ENCODE measurements at places on chromosomes 12 and 14.

DNA sequence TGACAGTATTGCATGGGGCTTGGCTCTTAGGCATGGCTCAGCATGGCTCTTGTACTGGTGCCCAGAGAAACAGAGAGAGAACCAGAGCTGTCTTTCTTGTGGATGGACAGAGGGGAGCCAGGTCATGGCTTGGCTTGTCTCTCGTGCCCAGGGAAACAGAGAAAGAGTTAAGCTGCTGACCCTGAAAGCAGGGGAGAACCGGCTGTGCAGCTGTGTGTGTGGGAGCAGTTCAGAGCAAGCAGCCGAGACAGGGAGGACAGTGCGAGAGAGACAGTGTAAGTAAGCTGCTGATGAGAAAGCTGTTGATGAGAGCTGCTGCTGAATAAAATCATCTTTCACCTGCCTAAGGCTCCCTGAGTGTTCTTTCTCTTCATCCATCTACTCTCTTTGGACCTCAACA is 61.3 kb upstream of the DDHD1 start:
- DNase-seq: no peak

- DNase-seq: no peak
Observed at GRCh38 chr14:99519931-99520421, 38.8 kb downstream of the CCNK start.

GRCh38 chr12:27966870-27967269 is 5.7 kb downstream of the PTHLH start:
- DNase-seq: no peak

GRCh38 chr12:119274636-119275065 is 59.9 kb upstream of the CCDC60 start:
- DNase-seq: no peak

DNA sequence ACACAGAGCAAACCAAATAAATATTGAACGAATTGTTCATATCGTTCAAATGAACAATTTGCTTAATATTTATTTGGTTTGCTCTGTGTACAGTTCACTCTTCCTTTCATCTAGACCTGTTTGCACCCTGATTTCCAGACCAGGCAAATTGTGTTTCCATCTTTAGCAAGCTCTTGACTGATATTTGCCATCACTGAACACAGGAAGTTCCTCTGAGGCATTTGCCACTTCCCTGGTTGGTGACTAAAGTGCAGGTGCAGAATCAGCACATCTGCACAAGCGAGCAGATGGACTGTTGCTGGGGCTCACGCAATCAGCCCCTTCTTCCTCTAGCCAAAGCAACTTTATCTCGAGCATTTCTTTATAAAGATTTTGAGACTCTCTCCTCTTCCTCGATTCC is 112.9 kb downstream of the DAAM1 start:
- no peak for DNase-seq

DNA sequence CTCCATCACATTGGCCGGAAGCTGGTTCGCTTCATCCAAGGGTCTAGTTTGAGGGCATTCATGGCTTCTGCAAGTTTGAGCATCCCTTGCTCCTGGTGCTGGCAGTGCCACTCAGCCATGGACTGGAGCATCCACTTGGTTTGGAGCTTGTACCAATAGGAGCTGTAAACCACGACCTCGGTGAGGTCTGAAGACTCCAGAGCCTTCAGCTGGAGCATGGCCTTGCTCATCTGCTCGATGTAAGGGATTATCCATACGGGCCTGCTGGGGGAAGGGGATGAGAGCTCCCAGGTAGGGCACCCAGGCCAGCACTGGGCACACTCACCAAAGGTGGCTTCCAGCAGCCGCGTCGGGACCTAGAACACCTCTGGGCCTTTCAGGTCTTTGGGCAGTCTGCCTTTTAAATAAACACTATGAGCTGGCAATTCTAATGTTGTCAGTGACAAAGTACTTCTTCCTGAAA is 13.5 kb downstream of the FOS start:
- no peak for DNase-seq

DNA sequence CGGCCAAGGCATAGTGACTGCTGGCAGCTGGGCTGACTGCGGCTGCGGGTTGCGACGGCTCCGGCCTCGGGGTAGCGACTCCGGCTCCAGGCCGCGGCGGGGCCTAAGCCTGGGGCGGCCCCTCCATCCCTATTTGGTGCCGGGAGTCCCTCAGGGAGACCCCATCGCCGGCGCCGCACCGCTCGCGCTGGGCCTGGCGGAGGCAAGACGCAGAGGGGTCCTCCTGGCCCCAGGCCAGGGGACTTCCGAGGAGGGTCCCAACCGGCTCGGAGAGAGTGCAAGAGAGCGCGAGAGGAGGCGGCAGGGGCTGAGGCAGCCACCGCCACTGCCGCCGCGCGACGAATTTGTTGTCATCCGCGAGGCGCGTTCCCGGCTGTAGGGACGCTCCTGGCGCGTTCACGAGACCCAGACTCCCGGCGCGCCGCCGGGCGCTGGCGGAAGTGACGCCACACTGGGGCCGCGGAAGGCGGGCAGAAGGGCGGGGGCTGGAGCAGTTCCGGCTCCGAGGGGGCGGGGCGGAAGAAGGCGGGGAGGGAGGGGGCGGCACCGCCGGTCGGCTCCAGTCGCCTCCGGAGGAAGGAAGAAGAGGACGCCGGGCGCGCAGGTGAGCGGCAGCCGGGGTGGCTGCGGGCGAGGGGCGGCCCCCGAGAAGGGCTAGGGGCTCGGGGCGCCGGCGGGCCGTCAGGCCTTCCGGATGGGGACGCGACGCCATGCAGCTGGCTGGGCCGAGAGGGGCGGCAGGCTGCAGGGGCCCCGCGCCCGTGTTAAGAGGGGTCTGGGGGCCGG is at the start of the genes ATG2B and GSKIP:
Gene ATG2B, minus strand, starts transcription at position 377 of the 786 bp plus-strand sequence. Its CDS starts 365 bp downstream, at position 12.
Gene GSKIP, plus strand, starts transcription at position 562 of the 786 bp plus-strand sequence. CDS start 18,722 bp downstream, outside the sequence.
- peak; percentile 98 for DNase-seq

- no peak for DNase-seq
Observed at GRCh38 chr12:114504311-114504710, 98.4 kb upstream of the TBX5 start.

DNA sequence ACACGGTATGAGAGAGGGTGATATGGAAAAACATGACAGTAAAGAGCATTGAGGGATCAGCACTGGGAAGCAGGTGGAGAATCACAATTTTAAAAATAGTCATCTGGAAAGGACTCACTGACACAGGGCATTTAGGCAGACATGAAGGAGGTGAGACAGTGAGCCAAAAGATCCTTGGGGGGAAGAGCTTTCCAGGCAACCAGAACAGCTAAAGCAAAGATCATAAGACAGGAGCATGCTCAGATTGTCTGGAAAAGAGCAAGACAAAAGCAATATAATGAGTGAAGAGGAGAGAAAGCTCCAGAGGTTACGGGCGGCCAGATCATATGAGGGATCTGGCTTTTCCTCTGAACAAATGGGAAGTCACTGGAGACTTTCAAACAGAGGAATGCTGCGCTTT is 63.9 kb downstream of the DENND5B start:
- no peak for DNase-seq

DNA sequence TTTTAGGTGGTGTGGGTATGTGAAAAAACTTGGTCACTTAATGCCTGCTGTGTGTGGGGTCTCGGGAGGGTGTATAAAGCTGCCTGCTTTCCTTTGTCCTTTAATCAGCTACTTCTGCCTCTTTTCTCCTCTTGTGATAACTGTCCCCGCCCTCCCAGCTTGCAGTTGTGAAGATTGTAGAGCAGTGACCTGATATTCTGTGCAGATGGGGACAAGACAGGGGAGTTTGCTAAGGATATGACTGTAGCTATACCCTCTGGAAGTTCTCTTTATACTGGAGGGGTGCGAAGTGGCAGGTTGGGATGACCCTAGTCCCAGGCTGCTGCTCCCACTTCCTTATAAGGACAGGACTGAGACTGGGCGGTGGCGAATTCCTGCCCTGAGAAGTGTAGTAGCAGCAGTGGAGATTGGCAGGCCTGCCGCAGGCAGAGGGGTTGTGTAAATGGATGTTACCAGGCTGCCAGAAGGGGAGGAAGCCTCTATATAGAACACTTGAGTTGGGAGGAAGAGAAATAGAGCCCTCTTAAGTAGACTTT is 835 bp downstream of the MYL6 start:
- DNase-seq: peak; percentile 75

DNA sequence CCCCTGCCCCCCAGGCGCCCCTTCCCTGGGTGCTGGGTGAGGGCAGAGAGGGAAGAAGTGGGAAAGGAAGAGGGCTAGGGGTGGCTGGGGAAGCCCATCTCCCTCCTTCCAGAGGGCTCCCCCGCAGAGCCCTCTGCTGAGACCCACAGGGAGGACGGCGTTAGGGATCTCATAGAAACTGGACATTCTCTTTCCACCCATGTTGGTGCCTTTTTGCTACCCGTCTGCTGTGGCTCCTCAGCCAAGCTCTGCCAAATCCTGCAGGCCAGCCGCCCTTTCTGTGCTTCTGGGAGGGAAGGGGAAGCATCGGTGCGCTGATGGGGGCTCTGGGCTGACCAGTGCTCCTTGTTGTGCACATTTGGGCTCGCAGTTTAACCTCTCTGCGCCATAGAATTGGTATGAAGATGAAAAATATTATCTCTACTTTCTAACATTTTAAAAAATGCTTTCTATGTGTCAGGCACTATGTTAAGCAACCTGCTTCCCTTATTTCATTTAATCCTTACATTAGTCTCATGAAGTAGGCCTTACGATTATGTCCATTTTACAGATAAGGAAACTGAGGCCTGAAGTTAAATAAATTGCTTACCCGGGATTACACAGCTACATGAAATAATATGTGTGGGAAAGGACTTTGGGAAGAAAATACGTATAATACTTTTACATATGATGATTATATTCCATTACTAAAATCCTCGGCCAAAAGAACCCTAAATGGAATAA is 981 bp downstream of the SLC48A1 start:
- no peak for DNase-seq

- peak; percentile 28 for DNase-seq
Observed at GRCh38 chr14:55807053-55807880, 227.3 kb downstream of the KTN1 start.

GRCh38 chr12:88258396-88258795 is 116.3 kb downstream of the TMTC3 start:
- no peak for DNase-seq

DNA sequence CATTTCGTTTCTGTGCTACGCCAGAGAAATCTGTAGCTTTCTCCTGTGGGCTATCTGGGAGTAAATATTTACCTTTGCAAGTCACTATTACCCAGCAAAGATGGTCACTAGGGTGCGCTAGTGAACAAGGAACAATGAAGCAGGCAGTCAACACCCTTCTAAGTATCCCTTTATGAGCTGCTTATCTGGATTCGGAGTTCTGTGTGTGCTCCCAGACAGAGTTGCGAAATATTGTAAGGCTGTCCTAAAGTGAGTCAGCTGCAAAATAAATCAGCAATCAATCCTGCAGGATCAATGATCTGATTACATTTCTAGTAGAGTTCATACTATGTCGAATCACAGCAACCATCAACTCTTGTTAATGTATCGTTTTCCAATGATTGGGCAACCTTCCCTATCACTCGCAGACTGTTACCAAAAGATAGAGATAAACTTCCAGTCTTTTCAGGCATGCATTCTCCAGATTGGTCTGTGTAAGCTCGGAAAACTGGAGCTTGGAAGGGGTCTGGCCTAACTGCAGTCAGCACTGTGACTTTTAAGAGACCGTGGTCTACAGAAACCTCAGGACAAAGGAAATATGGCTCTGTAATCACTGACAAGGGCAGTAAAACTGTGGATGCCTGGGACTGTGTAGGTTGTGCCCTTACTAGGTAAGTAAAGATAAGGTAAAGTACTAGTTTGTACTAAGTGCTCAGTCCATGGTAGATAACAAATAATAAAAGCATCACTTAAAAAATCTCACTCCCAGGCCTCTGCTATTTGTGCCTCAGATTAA is 133.5 kb downstream of the KCNK10 start:
- peak; percentile 95 for DNase-seq

- no peak for DNase-seq
Observed at GRCh38 chr14:87161502-87161901, 831.5 kb downstream of the GALC start.

Measured in eye (tissue), 1 donor.